ENCODE measurements at places on chromosomes 2 and 18. TPM values are rescaled to one million over a fixed set of nuclear protein-coding genes. Genes with fewer than 3 reads are reported as not detected.

IGFBP2 gene
- total RNA-seq: not detected

GRCh38 chr2:104040771-104041170 lies 813.1 kb upstream of the POU3F3 start:
- no peak for DNase-seq
- H3K4me1 ChIP-seq: no peaks in the 10 kb centered on the region
- no peaks in the 10 kb centered on the region for H3K27me3 ChIP-seq
- H3K36me3 ChIP-seq: no peaks in the 10 kb centered on the region
- H3K4me3 ChIP-seq: no peak overlapping the region
- no peak overlapping the region for H3K27ac ChIP-seq

- no peaks in the 10 kb centered on the region for H3K36me3 ChIP-seq
- no peaks in the 10 kb centered on the region for H3K4me1 ChIP-seq
- H3K27ac ChIP-seq: no peak overlapping the region
- no peak overlapping the region for H3K4me3 ChIP-seq
Measured at GRCh38 chr2:193581807-193582206, 1387.1 kb upstream of the TMEFF2 start.

SPATA3 gene
- total RNA-seq: not detected

CTNNA2 gene
- total RNA-seq: not detected

GRCh38 chr18:49052891-49053644 lies 102.3 kb upstream of the SMAD7 start:
- H3K36me3 ChIP-seq: no peaks in the 10 kb centered on the region
- H3K4me3 ChIP-seq: no peak overlapping the region
- H3K4me1 ChIP-seq: peaks cover 14% of the 10 kb centered on the region
- no peak overlapping the region for H3K27ac ChIP-seq
- peak; percentile 18 for DNase-seq

- no peak overlapping the region for H3K4me3 ChIP-seq
- no peaks in the 10 kb centered on the region for H3K36me3 ChIP-seq
- no peak overlapping the region for H3K27ac ChIP-seq
- DNase-seq: no peak
- no peaks in the 10 kb centered on the region for H3K4me1 ChIP-seq
Measured at GRCh38 chr2:15905986-15906491, 34.3 kb upstream of the MYCN start.

- no peak overlapping the region for H3K27ac ChIP-seq
- peaks cover 41% of the 10 kb centered on the region for H3K4me1 ChIP-seq
- H3K36me3 ChIP-seq: no peaks in the 10 kb centered on the region
- H3K4me3 ChIP-seq: no peak overlapping the region
Measured at GRCh38 chr18:13563390-13563805, 163.0 kb downstream of the FAM210A start.

DNA sequence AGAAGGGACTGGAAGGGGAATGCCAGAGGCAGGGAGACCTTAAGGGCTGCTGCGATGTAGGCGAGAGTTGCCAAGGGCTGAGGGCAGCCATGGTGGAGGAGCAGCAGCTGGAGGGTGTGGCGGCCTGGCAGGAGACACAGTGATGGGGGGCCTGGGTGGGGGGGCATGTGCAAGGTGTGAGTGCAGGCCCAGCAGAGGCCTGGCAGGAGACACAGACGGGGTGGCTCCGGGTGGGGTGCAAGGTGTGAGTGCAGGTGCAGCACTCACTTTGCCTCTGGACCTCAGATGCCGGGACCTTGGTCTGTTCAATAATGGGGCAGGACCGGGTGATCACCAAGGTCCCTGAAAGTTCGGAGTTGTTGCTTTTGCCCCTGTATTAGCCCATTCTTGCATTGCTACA lies 76.2 kb upstream of the ODC1 start:
- no peak overlapping the region for H3K27ac ChIP-seq
- no peak for DNase-seq
- no peaks in the 10 kb centered on the region for H3K4me1 ChIP-seq
- H3K4me3 ChIP-seq: no peak overlapping the region
- no peaks in the 10 kb centered on the region for H3K36me3 ChIP-seq

DNA sequence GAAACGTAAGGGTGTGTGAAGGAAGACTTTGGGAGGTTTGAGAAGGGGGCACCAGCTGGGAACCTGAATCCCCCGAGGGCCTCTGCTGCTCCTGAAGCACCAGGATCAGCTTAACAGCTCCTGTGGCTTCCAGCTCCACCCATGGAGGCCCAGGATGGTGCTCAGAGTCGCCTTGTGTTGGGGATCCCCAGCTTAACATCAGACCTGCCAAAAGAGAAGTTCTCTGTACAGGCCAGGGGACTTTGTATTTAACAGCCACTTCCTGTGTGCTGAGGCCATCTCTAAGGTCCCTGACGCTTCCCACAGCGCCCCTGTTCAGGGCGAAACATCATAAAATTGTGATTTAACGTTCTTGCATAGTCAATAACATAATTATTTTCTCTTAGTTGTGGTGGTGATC lies 77.5 kb downstream of the NCK2 start:
- no peak overlapping the region for H3K4me3 ChIP-seq
- DNase-seq: peak; percentile 55
- no peaks in the 10 kb centered on the region for H3K27me3 ChIP-seq
- peaks cover 56% of the 10 kb centered on the region for H3K36me3 ChIP-seq
- peak overlapping the region; percentile 1 for H3K27ac ChIP-seq

SETBP1 gene
- total RNA-seq: 0.41 TPM

- H3K27me3 ChIP-seq: no peaks in the 10 kb centered on the region
- no peak overlapping the region for H3K4me3 ChIP-seq
- no peaks in the 10 kb centered on the region for H3K36me3 ChIP-seq
- H3K4me1 ChIP-seq: no peaks in the 10 kb centered on the region
- H3K27ac ChIP-seq: no peak overlapping the region
Measured at GRCh38 chr18:42182728-42183700, 228.0 kb downstream of the PIK3C3 start.

GRCh38 chr18:37341016-37341415 lies 224.6 kb downstream of the CELF4 start:
- no peak overlapping the region for H3K27ac ChIP-seq
- no peaks in the 10 kb centered on the region for H3K36me3 ChIP-seq
- H3K4me1 ChIP-seq: no peaks in the 10 kb centered on the region

GALNT13 gene
- total RNA-seq: not detected

All from CD4-positive, alpha-beta T cell (primary cell).